ENCODE measurements at places on chromosomes 5 and 9. TPM values are rescaled to one million over a fixed set of nuclear protein-coding genes. Genes with fewer than 3 reads are reported as not detected.

Gene PCDHGA5
- 0.78 TPM for total RNA-seq

DNA sequence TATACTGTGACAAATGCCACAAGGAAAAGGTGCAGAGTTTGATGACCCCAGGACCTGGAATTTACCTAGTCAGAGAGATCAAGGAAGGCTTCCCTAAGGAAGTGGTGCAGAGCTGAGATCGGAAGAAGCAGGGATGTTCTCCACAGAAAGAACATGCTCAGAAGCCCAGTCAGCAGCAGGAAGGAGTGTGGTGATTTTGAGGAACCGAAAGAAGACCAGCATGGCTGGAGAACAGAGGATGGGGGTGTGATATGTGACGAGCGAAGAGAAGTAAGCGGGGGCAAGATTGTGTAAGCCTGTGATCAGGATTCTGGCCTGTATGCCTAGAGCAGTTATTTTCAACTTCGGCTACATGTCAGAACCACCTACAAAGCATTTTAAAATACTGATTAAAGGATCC lies 18.7 kb upstream of the PIK3R1 start:
- no peak for DNase-seq

GRCh38 chr5:2492476-2492875 lies 259.0 kb downstream of the IRX2 start:
- no peak for DNase-seq

GRCh38 chr5:38613490-38613889 lies 57.0 kb upstream of the LIFR start:
- DNase-seq, result no peak

DNA sequence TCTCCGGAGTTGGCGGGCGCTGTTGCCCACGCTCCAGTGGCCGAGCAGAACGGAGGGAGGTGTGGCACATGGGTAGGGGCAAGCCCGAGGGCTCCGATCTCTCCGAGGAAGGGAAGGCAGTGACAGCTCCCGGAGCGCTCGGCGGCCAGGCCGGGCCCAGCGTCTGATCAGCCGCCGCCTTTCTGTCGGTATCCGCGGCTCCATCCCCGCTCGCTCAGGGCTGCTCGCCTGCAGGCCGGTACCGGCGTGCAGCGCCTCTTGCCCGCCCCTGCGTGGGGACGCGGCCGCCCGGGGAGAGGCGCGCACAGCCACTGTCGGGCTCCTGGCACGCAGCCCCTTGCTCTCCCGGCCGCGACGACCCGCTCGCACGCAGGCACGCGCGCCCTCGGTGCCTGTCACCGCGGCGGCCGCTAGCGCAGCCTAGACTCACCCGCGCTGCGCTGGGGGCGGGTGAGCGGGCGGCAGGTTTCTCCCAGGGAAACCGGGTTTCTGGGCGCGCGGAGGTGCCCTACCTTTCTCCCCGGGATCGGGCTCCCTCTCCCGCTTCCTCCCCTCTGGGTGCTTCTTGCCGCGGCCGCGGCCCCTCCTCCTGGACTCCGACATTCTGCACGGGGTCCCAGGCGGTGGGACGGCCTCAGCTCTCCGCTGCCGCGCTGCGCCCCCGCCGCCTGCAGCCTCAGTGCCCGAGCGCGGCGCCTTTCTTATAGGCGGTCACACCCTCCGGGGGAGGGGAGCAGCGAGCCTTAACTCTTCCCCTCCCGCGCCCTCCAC lies 108.4 kb downstream of the PSD2 start:
- no peak for DNase-seq

Gene SGCD
- not detected for total RNA-seq

DNA sequence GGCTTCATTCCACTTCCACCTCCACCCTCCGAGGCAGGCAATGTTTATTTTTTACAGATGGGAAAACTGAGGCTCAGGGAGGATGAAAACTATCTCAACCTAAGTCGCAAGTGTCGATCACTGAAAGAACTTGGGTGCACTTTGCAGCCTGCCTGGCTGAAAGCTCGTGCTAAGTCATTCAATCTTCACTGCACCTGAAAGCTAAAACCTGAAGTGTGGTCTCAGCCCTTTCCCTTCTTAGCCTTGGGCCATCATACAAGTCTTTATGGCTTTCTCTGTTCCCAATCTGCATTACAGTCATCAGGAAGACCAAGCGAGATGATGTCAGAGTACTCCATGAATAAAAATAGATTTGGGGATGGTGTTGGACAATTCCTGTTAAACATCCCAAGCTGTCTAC lies 1.0 kb upstream of the TNFSF8 start:
- no peak for DNase-seq

DNA sequence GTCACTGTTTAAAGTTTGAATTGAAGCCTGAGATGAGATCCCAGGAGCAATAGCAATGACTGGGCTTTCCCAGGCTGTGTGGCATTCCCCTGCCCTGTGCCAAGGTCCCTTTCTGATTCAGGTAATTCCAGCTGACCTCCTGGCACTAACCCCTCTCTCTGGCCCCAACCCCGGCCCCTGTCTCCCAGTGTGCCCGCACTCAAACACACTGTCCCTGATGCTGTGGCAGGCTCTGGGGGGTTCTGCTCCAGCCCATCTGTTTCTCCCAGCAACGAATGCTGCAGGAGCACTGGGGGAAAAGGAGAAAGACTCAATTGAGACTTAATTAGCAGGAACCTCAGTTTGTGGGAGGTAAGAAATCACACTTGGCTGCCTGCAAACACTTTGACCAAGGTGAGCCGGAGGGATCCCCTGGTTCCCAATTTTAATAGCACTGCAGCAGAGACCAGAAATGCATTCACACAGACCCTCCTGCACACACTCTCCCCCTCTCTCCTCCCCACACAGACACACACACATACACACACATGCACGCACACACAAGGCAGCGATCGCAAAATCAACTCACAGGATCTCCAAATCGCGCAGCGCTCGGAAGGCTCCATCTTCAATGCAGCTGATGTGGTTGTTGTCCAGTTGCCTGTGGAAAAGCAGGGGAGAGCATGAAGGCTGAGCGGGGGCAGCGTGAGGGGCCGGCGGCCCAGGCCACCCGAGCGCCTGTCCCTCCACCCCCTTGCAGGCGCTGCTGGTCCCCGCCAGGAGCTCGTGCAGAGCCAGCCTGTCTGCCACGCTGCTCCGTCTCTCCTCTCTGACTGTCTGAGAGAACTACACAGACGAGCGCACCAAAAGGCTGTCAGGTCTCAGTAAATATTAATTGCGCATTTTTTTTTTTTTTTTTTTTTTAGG lies 265.1 kb upstream of the PANK3 start:
- no peak for DNase-seq

Gene STXBP1
- total RNA-seq, result 51.3 TPM

Gene CCDC152
- total RNA-seq, result 2.8 TPM

Gene FOXD4L4
- total RNA-seq, result 0.15 TPM

Gene FAM78A
- total RNA-seq, result 26.6 TPM

Gene PCDHGA9
- total RNA-seq, result 3.9 TPM

- peak; percentile 79 for DNase-seq
Observed at GRCh38 chr9:6214903-6215302, 704 bp upstream of the IL33 start.

GRCh38 chr9:127538849-127539258 lies 73.2 kb upstream of the STXBP1 start:
- DNase-seq, result no peak

DNA sequence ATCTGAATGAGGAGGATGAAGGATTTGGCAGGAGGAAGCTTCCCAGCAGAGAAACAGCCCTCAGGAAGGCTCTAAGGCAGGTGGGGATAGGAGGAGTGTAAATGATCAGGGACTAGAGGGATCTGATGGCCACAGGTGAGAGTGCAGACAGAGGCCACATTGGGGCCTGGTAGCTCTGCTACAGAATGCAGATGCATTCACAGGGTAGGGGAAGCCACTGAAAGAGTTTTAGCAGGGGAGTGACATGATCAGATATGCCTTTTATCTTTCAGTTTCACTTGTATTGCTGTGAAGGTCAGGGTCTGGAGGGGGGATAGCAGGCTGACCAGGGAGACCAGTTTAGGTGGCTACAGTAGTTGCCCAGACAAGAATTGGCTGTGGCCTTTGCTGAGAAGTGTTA lies 3.0 kb downstream of the TXNDC15 start:
- DNase-seq, result no peak

Gene FBXO4
- 7.7 TPM for total RNA-seq

GRCh38 chr9:128742401-128742800 lies 18.5 kb upstream of the ZDHHC12 start:
- DNase-seq, result no peak

GRCh38 chr5:167593329-167594060 lies 698.0 kb upstream of the WWC1 start:
- DNase-seq, result no peak

Gene HTR1A
- total RNA-seq, result not detected

DNA sequence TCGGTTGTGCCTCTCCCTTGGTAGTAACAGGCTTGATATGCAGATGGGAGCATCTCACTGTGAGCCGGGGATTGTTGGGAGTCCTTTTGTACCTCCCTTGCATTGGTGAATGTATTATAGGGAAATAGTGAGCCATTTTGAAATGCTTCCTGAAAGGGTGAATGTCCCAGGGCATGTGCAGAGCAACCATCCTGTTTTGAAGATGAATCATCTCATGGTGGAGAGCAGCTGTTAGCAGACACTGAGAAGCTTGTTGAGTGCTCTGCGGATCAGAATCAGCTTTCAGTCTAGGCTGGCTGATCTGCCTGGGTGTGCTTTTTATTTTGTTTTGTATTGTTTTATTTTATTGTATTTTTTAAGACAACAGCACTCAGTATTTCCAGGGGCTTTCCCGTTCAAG lies 29.7 kb downstream of the SLC36A1 start:
- DNase-seq, result peak; percentile 45

DNA sequence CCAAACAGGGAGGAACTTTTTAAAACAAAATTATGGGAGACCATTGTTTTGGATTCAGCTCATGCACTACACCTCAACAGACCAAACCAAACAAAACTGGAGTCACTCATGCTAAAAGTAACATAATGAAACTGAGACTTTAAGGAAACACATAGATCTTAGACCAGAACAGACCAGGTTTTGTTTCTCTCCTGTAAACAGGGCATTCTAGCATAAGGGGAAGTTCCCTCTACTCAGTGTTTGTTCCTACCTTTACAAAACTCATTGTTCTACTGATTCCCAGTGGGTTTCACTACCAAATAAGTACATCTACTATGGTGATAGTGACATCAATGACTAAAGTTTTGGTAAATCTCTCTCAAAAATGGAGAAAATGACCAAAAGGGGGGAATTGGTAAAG lies 1103.6 kb upstream of the EDIL3 start:
- no peak for DNase-seq

- no peak for DNase-seq
Observed at GRCh38 chr9:120741191-120741590, 26.9 kb upstream of the MEGF9 start.

DNA sequence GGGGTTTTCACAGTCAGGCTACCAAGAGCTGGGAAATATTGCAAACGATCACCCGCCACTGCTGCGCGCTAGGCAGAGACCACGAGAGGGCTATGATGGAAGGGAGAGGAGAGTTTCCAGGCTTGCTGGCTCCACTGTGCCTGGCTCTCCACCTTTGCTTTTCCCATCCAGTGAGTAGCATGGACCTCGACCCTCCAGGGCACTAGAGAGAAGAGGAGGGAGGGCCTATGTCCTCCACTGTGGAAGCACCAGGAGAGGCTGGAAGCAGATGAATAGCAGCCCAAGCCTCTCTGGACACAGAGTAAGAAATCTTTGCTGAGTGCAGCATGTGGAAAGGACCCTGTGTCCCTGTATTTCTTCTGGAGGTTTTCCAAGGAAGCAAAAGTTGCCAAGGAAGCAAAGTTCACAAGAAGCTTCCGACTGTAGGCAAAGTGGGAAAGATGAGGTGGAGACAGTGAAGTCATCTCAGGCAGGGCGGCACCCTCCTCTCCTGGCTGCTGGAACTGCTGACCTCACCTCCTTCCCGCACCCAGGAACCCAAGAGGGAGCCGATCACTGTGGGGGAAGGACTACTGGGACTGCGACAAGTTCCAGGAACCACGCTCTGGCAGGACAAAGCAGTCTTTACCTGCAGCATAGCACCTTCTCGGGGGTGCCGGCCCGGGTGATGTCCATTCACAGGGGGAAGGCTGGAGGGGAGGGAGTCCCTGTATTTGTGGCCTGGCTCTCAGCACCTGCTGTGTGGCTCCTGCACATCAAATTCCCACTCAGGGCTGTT lies 79.6 kb downstream of the CSNK1A1 start:
- DNase-seq, result peak; percentile 55

GRCh38 chr5:137072361-137073115 lies 426.6 kb downstream of the SPOCK1 start:
- peak; percentile 49 for DNase-seq

GRCh38 chr5:39928709-39929108 lies 503.9 kb upstream of the DAB2 start:
- DNase-seq, result no peak

DNA sequence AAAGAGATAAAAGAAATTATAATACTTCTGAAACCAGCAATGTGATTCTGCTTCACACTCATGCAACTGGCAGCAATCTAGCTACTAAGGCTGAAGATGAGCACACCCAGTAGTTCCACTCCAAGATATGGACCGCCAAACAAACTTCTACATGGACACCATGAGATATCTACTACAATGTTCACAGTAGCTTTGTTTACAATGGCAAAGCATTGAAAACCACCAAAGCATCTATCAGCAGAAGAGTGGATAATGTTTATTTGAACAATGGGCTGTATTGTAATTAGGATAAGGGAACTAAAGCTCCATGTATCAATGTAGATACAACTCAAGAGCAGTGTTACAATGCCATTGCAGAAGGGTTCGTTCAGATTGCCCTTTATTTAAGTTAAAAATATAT lies 91.2 kb upstream of the ERBIN start:
- DNase-seq, result no peak

GRCh38 chr5:122156724-122157325 lies 27.5 kb downstream of the ZNF474 start:
- peak; percentile 42 for DNase-seq

DNA sequence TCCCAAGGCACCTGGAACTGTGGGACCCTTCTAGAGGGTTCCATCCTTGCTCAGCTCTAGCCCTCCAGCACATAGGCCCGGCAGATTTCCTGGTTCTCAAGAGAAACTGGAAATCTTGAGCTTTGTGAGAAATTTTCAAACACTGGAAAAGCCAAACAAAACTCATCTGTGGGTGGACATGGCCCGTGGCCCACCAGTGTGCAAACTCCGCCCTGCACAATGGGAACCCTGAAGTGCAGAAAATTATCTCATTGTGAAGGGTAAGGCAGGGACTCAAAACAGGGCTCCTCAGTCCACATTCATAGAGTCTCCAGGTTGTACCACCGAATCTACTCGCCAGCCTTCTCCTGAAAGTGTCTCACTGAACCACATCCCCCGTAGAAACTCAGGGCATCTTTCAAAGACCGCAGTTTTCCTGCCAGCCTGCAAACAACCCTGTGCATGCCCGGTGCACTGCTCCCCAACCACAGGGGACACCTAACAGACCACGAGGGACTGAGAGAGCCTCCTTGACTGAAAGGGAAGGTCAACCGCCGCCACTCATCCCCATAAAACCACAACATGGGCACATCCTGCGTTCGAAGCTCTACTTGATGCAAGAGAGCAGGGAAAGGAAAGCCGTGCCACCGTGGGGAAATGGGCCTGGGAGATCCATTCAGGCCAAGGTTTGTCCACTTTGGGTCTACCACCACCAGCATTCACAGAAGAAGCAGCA lies 18.1 kb downstream of the ADAMTS2 start:
- DNase-seq, result no peak

All from endothelial cell of umbilical vein (primary cell).